Activated naive CD4-positive, alpha-beta T cell treated with anti-CD3 and anti-CD28 coated beads for 36 hours (primary cell): ENCODE measurements at places on chromosomes 13 and 19. TPM values are rescaled to one million over a fixed set of nuclear protein-coding genes. Genes with fewer than 3 reads are reported as not detected.
A peak's percentile ranks its signal among the peaks of the same experiment; 100 is the strongest.

The SLC1A5 gene
- total RNA-seq: 139 TPM

The PROZ gene
- not detected for total RNA-seq

The PGLYRP1 gene
- not detected for total RNA-seq

The LYL1 gene
- total RNA-seq: 2.2 TPM

GRCh38 chr13:77338961-77339401, 12.1 kb upstream of the MYCBP2 start:
- peak; percentile 26 for DNase-seq

DNA sequence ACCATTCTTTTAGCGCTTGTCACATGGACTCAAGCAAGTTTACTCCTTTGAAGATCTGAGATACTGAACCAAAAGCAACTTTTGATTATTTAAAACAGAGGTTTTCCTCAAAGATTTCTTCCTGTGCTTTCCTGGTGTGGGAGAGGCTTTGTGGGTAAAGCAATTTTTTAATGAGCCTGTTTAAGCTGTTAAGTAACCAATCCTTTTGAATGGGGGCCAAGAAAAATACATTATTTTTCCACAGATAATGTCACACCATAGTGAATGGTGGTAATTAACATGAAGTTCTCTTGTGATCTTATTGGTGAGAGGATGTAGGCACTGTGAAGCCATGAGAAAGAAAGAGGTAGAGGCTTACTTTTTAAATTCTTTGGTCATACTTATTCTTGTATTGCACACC, 55.8 kb upstream of the OBI1 start:
- DNase-seq: no peak

- DNase-seq: no peak
Observed at GRCh38 chr19:5775668-5776309, 8.8 kb downstream of the PRR22 start.

DNA sequence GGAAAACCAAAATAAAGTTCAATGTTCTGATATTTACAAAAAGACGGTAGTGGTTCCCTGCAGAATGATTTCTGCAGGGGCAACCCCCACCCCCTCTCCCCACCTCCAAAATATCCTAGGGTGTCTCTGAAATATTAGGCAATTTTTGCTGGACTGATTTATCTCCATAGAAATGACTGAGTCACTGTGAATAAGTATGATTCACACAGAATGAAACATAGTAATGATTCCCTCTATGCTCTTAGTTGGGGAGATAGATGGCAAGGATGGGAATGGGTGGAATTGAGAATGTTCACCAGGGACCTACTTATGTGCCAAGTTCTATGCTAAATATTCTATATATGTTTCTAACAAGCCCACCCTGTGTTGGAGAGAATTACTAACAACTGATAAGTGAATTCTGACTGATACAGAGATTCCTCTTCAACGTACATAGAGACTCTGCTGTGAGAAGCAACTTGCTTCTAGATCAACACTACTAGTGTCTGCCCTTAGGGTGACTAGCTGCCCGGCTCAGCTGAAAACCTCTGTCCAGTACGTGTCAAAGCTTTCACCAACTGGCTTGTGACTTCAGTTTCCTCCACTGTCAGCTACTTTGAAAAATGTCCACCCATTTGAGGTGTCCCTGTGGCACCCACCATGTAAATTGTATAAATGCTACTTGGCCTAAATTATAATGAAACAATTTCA, 38.4 kb upstream of the RAP2A start:
- DNase-seq: no peak
